ENCODE measurements at places on chromosomes 12 and 14.

- no peak for DNase-seq
These were observed 26.7 kb upstream of the G2E3 start for GRCh38 chr14:30532264-30532663.

- DNase-seq = peak; percentile 9
These were observed 98.2 kb downstream of the SNAPC1 start for GRCh38 chr14:61860294-61860918.

- peak; percentile 76 for DNase-seq
These were observed at the start of gene CCNB1IP1 for GRCh38 chr14:20332788-20333493. Gene CCNB1IP1, minus strand, starts transcription at chr14:20333279. Its CDS starts 16,756 bp downstream, at chr14:20316523.

GRCh38 chr12:131521326-131521725 is 189.6 kb upstream of the SFSWAP start:
- no peak for DNase-seq

DNA sequence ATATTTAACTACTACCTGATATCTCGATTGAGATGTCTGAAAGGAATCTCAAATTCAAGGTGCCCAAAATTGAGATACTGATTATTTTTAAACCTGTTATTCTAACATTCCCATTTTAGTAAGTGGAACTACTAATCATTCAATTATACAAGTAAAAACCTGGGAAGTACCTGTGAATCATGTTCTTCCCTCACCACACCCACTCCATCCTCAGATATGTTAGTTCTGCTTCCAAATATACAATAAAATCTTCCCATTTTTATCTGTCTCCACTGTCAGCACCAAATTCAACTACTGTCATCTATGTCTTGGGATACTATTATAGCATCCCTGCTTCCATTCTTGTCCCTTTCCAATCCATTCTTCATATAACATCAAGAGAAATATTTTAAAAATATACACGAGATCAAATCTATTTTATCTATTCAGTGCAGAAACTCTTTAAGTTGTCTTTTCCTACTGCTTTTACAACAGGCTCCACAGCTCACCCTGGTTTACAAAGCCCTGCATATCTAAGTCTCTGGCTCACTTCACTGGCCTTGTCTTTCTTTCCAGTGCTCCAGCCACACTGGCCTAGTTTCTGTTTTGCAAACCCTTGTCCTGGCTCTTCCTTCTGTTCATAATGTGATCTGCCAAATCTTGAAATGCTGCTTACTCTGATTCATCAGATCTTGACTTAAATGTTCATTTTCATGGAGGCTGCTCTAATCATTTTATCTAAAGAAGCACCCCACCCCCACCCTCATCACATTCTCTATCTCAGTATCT is 122.3 kb downstream of the PTPRR start:
- no peak for DNase-seq

GRCh38 chr14:74240794-74241651 is 1.8 kb downstream of the VSX2 start:
- no peak for DNase-seq
